ENCODE measurements at places on chromosomes 2 and 18.

- DNase-seq: peak; percentile 82
Measured at GRCh38 chr18:58541789-58542425, 87.0 kb downstream of the ALPK2 start.

DNA sequence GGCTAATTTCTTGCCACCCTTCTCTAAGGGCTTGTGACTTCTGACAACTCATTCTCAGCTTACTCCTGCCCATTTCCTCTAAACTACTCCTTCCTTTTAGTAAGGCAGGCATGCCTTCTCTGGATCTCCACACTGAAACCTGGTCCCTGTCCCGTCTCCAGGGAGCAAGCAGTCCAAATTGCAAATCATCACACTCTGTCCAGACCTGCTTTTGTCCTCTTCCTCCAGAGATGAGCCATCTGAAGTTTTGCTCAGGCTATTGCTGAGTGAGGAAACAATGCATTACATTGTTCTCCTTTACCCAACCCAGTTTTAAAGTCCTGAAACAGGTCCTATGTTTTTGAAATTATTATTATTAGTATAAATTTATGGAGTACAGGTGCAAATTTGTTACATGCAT is 57.3 kb downstream of the ARHGAP25 start:
- no peak for DNase-seq

GRCh38 chr2:54298514-54298913 is 42.5 kb upstream of the TSPYL6 start:
- DNase-seq: no peak

DNA sequence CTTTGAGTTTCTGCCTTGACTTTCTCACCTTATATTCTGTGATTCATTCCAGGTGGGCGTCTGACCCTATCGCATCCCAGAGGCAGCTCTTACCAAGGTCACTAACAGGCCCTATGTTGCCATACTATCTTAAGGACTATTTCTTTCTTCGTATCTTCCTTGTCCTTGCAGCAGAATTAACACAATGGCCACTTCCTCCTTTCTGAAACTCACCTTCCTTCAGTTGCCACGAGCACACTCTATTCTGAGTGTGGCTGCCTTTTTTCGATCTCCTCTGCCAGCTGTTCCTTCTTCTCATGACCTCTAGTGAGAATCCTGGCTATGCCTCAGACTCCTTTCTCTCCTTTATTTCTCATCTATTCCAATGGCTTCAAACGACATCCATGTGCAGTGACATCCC is 160.4 kb upstream of the CCDC195 start:
- DNase-seq: no peak

GRCh38 chr2:174336501-174337336 is 2.0 kb downstream of the SP9 start:
- peak; percentile 75 for DNase-seq

DNA sequence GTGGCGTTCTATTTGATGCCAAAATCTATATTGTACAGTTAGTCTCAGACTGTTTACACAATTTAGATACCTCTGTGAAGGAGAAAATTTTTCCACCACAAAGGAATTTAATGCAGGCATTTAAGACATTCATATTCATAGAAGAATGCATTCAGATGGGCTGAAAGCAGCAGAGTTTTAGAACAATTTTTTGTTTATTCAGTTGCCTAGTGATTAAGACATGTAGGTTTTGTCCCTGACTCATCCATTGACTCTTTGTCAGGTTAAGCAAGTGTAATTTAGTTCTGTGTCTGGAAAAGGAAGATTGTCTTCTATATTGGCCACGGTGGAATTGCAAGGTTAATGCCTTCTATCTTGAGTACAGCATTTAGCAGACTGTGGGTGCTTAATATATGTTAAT is 515.0 kb downstream of the PARD3B start:
- DNase-seq: no peak

- DNase-seq: no peak
Measured at GRCh38 chr2:104965900-104966299, 72.0 kb upstream of the MRPS9 start.

DNA sequence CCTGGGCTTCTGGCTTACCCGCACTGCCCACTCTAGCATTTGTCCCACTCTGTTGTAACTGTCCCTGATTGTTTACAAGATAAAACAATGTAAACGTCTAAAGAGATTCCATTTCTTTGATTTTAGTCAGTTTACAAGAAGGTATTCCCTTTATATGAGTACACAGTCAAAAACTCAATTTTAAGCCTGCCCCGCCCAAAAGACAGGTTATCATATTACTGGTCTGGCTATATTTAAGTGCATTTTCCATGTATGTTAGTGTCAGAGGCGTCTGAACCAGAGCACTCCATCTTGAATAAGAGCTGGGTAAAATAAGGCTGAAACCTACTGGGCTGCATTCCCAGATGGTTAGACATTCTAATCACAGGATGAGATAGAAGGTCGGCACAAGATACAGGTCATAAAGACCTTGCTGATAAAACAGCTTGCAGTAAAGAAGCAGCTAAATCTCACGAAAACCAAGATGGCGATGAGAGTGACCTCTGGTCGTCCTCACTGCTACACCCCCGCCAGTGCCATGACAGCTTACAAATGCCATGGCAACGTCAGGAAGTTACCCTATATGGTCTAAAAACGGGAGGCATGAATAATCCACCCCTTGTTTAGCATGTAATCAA is 15.0 kb downstream of the GPR45 start:
- DNase-seq: no peak

GRCh38 chr2:41101281-41101680 is 649.4 kb upstream of the SLC8A1 start:
- DNase-seq: no peak

GRCh38 chr18:79965119-79965902 is 868 bp downstream of the HSBP1L1 start:
- peak; percentile 72 for DNase-seq
